Hepatic stellate cell (primary cell): ENCODE measurements at places on chromosomes 5 and 9.

DNA sequence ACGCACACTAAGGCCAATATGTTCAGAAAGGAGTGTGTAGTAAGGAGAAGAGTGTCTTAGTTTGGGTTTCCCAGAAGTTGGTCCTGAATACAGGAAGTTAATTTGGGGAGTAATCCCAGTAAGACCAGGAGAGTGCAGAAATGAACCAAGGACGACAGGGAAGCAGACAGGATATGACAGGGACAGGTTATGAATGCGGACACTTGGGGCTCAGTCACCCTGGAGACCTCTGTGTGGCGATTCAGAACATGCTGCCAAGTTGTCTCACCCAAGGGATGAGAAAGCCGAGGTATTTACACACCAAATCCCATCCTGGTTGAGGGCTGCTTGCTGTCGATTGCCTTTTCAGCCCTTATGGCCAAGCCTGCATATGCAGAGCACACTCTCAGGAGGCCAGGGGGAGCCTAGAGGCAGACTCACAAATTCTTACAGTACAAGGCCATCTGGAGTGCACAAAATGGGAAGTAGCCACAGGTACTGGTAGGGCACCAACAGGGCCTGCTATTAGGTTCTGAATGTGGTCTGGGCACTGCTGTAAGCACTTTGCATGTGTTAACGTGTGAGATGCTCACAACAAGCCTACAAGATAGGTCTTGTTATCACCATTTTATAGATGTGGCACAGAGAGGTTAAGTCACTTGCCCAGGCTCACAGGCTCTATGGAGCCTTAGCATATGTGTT, 233.1 kb upstream of the ANKRD55 start:
- no peak for DNase-seq

DNA sequence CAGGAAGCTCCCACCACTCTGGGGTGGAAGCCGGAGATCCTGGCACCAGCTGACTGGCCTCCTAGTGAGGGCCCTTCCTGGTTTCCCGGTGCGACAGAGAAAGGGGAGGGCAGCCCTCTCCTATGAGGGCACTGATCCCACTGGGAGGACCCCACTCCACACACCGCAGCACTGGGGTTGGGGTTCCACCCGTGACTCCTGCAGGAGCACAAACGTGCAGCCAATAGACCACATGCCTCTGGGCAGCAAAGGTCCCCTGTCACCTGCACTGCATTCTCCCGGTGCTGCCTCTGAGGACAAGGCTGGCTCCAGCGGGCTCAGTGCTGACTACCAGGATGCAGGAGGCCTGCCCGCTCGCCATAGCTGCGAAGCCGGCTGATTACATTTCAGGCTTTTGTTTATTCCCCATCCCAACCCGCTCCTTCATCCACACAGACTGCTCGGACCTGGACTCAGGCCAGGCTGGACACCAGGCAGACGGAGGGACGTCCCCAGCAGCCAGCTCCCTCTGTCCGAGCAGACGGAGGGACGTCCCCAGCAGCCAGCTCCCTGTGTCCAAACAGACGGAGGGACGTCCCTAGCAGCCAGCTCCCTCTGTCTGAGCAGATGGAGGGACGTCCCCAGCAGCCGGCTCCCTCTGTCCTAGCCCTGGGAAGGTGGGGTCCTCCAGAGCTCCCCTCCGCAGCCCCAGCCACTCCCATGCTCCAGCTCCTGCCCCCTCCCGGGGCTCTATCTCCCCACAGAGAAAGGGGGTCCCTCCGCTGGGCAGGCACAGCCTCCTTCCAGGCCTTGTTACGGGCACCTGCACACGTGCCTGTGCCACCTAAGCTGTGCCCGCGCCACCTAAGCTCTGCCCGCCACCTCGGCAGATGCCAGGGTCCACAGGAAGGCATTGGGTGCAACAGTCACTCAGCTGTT, 8.8 kb upstream of the CEP72 start:
- DNase-seq, result no peak

GRCh38 chr5:55714339-55714738, 2.2 kb upstream of the SLC38A9 start:
- DNase-seq, result no peak

DNA sequence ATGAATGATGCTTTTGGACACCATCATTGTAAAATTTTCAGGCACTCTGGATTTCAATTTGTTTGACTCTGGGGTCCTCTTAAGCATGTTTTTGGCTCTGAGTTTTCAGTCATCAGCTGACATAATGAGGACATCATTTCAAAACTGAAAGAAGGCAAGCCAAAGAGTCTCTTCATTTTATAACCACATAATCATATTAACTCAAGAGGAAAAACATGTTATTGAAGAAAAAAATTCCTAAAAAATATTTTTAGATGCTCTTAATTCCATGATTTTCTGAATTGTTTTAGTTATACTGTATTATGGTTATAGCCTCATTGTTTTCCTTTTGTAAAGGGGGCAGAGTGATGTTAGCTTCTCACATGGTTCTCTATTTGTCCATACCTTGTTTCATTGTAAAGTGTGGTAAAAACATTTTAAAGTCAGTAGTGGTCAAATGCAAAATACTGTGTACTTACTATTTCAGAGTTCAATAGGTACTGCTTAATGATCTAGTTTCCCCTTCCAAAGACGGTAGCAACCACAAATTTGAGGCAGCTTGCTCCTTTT, 472.1 kb downstream of the DMRT2 start:
- DNase-seq, result no peak

DNA sequence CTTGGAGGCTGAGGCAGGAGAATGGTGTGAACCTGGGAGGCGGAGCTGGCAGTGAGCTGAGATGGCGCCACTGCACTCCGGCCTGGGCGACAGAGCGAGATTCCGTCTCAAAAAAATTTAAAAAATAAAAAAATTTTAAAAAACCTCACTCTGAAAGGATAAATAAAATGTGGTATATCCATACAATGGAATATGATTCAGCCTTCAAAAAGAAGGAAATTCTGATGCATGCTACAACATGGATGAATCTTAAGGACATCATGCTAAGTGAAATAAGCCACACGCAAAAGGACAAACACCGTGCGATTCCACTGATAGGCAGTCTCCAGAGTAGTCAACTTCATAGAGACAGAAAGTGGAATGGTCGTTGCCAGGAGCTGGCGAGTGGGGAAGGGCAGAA, 8.4 kb downstream of the DBN1 start:
- DNase-seq, result no peak

DNA sequence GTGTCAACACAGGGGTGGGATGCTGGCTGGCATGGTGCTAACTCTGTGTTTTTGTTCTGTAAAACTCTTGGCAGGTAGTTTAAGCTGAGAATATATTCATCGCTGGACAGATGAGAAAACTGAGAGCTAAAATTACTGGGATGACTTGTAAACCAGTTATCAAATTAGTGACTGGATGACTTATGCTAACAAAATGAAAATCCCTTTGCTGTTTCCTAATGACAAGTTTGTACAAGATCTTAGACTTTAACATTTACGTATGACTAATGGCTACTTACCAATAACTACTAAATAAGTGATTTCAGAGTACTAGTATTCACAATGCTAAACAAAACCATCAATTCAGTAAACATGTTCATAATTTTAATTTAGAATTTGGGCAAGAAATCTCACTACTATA, 854.8 kb upstream of the ARRDC3 start:
- DNase-seq, result no peak

- peak; percentile 5 for DNase-seq
Measured at GRCh38 chr9:68678430-68678829, 26.6 kb upstream of the PIP5K1B start.

DNA sequence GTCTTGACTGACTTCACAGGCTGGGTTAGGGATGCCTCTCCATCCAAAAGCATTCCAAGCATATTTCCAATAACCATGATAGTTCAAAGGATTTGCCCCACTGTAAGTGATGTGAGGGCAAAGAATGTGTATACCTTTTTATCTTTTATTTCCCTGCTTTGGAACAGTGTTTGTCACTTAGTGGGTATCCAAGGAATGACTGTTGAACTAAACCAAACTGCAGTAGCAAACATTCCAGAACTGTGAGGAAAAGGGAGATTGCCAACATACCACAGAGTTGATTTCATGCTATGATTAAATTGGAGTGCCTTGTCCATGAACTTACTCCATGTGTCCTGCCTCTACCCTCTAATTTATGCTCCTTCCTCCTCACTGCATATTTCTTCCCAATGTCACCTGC, 400.0 kb downstream of the KIAA0825 start:
- peak; percentile 3 for DNase-seq

DNA sequence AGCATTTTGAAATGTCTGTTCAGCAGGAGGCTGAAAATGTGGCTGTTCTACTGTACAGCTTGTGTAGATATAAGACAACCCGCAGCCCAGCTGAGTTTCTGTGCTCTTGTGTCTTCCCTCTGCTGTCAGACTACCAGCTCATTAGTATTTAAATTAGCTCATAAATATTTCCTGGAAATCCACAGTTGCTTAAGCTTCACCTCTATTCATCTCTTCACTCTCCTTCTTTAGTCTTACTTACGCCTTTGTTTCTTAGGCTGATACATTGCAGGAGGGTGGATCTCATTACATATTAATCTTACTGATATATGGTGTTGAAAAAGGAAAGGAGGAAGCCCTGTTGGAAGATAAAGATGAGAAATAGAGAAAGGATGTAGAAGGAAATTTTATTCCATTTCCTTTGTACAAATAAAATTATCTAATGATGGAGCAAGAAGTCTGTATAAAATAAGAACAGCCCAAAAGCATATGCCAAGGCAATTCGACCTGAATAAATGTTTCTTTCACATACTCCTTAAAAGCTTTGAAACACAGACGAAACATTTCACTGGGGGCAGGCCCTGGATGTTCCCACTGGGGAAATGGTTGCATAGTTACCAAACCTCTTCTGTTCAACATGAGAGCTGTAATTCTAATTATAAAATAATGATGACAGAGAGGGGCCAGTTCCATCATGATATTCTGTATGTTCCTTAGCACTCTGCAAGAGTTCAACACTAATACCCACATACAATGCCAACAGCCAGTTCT, 111.8 kb upstream of the APC start:
- no peak for DNase-seq
